RPMI7951 (cell line): ENCODE measurements at places on chromosomes 3 and 15. TPM values are rescaled to one million over a fixed set of nuclear protein-coding genes. Genes with fewer than 3 reads are reported as not detected.

Gene ADGRG7
- total RNA-seq: not detected in 2 replicates

Gene MYO5C
- 1.2 and 1.3 TPM in 2 replicates for total RNA-seq

Gene CD200R1
- total RNA-seq: 0.48 TPM in 1 of 2 replicates, not detected in the other

Gene DUSP7
- total RNA-seq: 16.9 and 18.5 TPM in 2 replicates

Gene OXTR
- 6.4 and 7.2 TPM in 2 replicates for total RNA-seq

Gene SERPINI2
- not detected in 2 replicates for total RNA-seq

Gene CACNA2D3
- total RNA-seq: 11.2 and 11.7 TPM in 2 replicates

Gene RETNLB
- total RNA-seq: not detected in 2 replicates

Gene ONECUT1
- not detected in 2 replicates for total RNA-seq

Gene PRR20G
- total RNA-seq: not detected in 2 replicates

Gene ACSBG1
- 0.24 and 0.49 TPM in 2 replicates for total RNA-seq

Gene EXD1
- not detected in 2 replicates for total RNA-seq

Gene PP2D1
- not detected in 2 replicates for total RNA-seq

Gene CHRNA5
- total RNA-seq: 11.7 and 12.0 TPM in 2 replicates

Gene GPR156
- total RNA-seq: 0.24 and 0.68 TPM in 2 replicates

Gene ITPR1
- total RNA-seq: 11.4 and 13.2 TPM in 2 replicates

Gene NMB
- total RNA-seq: 29.2 and 36.2 TPM in 2 replicates

Gene ISLR
- 2.5 and 8.8 TPM in 2 replicates for total RNA-seq

Gene LIPC
- total RNA-seq: not detected in 2 replicates

Gene BOC
- 9.6 and 17.3 TPM in 2 replicates for total RNA-seq

Gene ARHGAP31
- 4.2 and 4.7 TPM in 2 replicates for total RNA-seq

Gene MAP6D1
- total RNA-seq: 1.1 and 2.1 TPM in 2 replicates

Gene CHRM5
- not detected in 2 replicates for total RNA-seq

Gene BCL2A1
- 3.0 and 5.2 TPM in 2 replicates for total RNA-seq

Gene ZBED2
- total RNA-seq: not detected in 2 replicates

Gene DYNLT2B
- 34.6 and 37.2 TPM in 2 replicates for total RNA-seq

Gene WWTR1
- 103 and 107 TPM in 2 replicates for total RNA-seq

Gene FGD5
- 5.3 and 7.9 TPM in 2 replicates for total RNA-seq

Gene CPEB1
- total RNA-seq: 6.1 and 12.1 TPM in 2 replicates

Gene FETUB
- not detected in 2 replicates for total RNA-seq

Gene ZDHHC3
- total RNA-seq: 51.4 and 62.7 TPM in 2 replicates

Gene CRABP1
- total RNA-seq: 0.29 TPM in 1 of 2 replicates, not detected in the other
